Heart right ventricle (tissue), 16 donors: ENCODE measurements at places on chromosomes 1 and 21.

DNA sequence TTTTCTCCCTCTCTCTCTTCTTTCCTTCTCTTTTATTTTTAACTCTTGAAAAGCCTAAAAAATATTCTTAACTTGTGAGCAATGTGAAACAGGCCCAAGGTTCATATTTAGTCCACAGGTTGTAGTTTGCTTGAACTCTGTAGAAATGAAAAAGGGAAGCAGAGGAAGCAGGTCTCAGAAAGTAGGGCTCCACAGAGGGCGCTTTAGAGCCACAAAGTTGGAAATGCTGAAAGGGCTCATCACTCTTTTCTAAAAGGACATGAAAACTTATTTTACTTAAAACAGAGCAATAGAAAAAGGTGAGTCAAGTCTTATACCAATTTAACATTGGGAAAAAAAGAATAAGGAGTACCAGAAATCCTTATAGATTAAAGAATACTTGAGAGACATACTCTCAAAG, 247.0 kb downstream of the USP25 start:
- no peak overlapping the region for H3K4me3 ChIP-seq
- DNase-seq, result no peak
- H3K27me3 ChIP-seq, result no peaks in the 10 kb centered on the region
- H3K4me1 ChIP-seq, result no peaks in the 10 kb centered on the region
- H3K36me3 ChIP-seq, result no peaks in the 10 kb centered on the region

DNA sequence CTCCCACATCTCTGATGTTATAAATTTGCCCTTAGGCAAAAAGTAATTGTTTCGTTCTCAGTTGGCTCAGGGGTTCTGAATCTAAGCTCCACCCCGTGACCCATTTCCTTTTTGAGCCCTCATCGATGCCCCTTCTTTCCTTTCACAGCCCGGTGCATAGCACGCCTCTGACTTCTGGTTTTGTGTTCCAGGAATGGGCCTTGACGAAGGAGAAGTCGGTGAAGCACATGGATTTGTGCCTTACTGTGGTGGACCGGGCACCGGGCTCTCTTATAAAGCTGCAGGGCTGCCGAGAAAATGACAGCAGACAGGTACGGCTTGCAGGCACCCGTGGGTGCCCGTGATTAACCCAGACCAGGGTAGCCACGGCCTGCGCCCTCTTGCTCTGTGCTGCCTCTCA, 151.9 kb downstream of the PGBD5 start:
- H3K27ac ChIP-seq, result no peak overlapping the region
- H3K4me1 ChIP-seq, result peaks cover 17% of the 10 kb centered on the region

GRCh38 chr21:21730512-21730911, 732.3 kb downstream of the NCAM2 start:
- no peaks in the 10 kb centered on the region for H3K36me3 ChIP-seq
- no peak for DNase-seq
- no peaks in the 10 kb centered on the region for H3K4me1 ChIP-seq
- H3K4me3 ChIP-seq, result no peak overlapping the region
- no peaks in the 10 kb centered on the region for H3K27me3 ChIP-seq

- H3K4me3 ChIP-seq, result no peak overlapping the region
- peak overlapping the region; percentile 72 for H3K27ac ChIP-seq
- no peaks in the 10 kb centered on the region for H3K27me3 ChIP-seq
- peak; percentile 75 for DNase-seq
- H3K4me1 ChIP-seq, result peaks cover 21% of the 10 kb centered on the region
- H3K36me3 ChIP-seq, result no peaks in the 10 kb centered on the region
These were observed 9.0 kb downstream of the MYOM3 start for GRCh38 chr1:24102961-24103360.
